ENCODE measurements at places on chromosomes 5 and 9.

- no peak for ATAC-seq
Measured at GRCh38 chr5:151005187-151005949, 15.0 kb upstream of the GPX3 start.

- ATAC-seq, result no peak
Measured at GRCh38 chr5:53194086-53194485, 84.5 kb upstream of the MOCS2 start.

DNA sequence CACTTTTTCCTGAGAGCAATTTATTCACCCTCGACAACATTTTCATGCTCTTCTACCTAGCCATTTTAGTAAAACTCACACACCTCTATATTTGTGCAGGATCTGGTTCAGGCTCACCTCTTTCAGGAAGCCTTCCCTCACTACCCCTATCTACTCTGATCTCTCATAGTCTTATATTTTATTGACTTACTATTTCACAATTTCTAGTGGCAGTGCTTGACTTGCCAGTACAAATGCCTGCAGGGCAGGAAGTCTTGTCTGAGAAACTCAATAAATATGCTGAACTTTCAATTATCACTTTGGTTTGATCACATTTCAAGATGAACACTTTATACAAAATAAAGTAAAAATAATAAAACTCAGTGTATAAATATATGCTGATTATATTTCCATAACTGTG lies 226.8 kb downstream of the CETN3 start:
- no peak for ATAC-seq

GRCh38 chr5:134451936-134452505 lies 40.3 kb upstream of the CDKN2AIPNL start:
- ATAC-seq, result peak; percentile 96

- ATAC-seq, result no peak
Measured at GRCh38 chr5:68739752-68740151, 354.1 kb upstream of the SLC30A5 start.

DNA sequence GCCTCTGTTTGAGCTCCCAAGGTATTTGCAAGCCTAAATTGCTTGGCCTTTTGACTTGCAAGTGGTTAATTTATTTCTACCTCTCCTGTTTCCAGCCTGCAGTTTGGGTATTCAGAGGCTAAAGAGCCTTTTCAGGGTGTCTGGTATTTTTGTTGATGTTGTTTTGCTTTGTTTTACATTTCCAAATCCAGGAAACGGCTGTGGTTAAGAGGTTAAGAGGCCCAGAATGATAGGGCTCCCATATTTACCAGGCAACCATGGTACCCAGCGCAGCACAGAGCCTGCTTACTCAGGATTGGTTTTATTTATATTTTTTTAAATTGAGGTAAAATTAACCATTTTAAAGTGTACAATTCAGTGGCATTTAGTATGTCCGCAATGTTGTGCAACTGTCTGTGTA lies 92.1 kb downstream of the PDZD2 start:
- no peak for ATAC-seq

DNA sequence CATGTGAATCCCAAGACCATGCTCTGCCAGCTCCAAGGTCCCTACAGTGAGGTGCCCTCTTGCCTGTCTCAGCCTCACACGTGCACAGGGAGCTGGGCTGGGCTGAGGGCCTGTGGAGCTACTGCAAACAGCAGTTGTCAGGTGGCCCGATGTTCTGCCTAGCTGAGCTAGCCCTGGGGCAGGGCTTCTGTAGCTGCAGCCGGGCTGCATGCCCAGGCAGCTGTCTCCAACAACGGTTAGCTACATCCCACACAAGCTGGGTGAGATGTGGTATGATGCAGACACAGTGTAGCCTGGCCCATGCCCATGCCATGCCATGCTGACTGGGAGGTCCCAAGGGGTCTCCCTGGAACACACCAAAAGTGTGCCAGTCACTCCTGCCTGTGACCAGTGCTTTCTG lies 62.0 kb downstream of the MACROH2A1 start:
- no peak for ATAC-seq

DNA sequence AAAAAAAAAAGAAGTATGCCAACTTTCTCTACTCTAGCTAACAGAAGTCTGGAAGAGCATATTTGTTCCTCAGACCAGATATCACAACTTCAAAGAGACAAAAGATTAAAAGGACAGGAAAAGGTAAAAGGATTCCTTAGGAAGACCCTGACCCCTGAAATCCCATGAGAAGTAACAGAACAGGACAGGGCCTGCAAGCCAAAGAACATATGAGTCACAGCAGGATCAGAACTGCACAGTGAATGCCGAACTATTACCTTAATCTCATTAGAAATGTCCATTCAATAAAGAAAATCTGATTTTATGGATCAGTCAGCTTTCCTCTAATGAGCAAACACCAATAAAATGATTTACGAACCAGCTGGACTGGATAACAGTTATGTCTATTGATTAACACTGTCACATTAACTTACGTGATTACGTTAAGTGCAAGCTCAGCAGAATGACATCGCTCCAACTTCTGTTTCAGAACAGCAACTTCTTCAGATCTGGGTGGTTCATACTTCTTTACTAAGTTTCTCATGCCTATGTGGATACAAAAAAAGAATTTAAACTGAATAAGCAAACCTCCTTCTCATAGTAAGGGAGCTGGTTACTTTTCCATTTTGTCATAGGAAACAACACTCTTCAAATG lies 13.6 kb downstream of the CCNH start:
- ATAC-seq, result no peak

- no peak for ATAC-seq
Measured at GRCh38 chr5:124053340-124053739, 541.4 kb downstream of the CSNK1G3 start.

DNA sequence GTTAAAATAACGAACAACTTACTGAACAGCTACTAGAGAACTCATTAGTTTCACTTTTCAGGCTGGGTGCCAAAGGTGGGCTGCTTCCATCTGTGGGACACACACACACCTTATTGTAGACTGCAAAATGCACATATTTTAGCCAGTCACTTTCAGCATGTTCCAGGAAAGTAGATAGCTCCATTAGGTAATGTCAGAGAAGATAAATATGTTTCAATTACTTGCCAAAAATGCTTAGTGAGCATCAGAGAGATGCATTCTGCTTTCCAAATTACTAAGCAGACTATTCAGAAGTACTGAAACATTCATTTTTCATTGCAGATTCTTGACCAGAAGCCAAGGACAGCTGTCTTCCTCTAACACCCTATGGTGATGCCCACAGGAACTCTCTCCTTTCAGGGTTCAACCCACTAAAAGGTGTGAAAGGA lies 56.2 kb upstream of the APC start:
- no peak for ATAC-seq

- ATAC-seq, result no peak
Measured at GRCh38 chr9:98538203-98538602, 170.5 kb downstream of the GABBR2 start.

DNA sequence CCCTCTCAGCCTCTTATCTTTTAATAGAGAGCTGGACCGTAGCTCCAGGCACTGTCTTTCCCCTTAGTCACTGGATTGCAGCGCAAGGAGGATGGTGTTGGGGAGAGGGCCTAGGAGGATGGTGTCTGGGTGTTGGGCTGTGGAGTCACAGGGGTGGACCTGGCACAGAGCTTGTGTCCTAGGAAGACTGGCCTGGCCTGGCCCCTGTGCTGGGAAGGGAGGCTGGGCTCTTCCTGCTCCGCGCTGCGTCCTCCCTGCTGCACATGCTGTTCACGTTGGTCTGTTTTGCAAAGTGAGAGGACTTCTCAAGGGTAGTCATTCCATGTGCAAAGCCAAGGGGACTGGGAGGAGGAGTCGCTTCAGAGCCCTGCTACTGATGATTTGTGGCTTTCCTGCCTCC lies 123.9 kb downstream of the EHMT1 start:
- ATAC-seq, result no peak

GRCh38 chr5:135489466-135490244 lies 37.5 kb upstream of the TIFAB start:
- ATAC-seq, result peak; percentile 24

DNA sequence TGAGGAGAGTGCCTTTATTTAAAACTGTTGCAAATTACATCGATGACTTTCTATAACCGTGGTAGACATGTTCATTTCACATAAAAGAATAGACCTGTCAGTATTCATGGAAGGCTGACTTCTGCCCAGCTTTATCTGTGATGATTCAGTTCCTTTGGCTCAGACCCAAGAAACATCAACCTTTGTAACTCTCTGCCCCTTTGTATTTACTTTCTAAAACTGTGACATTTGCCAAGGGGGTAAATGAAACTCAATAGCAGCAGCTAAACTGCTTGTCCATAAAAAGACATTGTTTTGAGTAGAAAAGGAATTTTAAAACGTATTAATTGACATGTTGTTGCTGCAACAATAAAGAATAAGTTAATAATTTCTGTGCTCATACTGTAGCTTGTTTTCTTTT lies 137.8 kb upstream of the ANKH start:
- peak; percentile 63 for ATAC-seq

- ATAC-seq, result no peak
Measured at GRCh38 chr5:171432583-171433351, 13.3 kb downstream of the FGF18 start.

DNA sequence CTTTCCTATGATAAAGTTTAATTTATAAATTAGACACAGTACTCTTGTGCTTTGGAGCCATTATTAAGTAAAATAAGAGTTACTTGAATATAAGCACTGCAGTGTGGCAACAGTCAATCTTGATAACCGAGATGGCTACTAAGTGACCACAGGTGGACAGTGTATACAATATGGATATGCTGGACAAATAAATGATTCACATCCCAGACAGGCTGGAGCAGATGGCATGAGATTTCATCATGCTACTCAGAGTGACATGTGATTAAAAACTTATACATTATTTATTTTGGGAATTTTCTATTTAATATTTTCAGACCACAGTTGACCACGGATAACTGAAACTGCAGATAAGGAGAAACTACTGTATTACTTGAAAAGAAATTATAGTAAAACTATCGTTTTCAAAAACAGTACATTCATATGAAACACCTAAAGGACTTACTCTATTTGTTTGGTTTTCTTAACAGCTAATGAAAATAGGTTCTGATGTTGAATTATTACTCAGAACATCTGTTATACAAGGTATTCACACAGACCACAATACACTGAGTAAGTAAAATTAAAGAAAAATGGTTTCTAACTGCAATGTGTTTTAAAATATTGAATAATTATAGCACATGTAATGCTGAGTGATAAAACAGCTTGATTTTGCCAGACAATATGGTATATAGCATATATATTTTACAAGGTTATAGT lies 16.0 kb downstream of the LYRM7 start:
- ATAC-seq, result peak; percentile 36

DNA sequence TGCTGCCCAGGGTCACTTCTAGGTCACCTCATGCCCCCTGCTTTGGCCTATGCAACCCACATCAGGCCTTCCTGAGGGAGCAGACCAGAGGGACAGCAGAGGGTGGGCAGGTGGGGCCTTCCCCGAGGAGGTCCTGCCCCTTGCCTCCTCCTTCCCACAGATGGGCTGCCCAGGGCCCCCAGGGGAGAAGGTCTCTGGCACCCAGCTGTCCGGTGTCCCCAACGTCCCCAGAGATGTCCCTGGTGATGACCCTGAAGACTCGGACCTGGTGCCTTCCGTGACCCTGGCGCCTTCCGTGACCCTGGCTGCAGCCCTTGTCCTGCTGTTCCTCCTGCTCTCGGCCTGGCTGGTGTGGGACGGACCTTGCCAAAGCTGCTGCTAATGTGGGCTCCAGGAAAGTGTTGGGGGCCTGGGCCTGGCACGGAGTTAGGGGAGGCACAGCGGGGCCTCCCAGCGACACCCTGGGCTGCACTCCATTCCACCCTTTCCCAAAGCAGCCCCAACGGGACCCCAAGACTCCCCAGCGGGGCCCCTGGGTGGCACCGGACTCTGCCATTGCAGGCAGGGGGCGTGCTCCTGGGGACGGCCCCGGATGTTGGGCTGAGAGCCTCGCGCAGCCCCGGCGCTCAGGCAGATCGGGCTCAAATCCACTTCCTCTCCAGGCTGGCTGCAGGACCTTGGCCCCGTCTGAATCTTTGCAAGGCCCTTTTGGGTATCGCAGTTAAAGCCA lies 6.8 kb upstream of the SLC2A6 start:
- peak; percentile 67 for ATAC-seq

DNA sequence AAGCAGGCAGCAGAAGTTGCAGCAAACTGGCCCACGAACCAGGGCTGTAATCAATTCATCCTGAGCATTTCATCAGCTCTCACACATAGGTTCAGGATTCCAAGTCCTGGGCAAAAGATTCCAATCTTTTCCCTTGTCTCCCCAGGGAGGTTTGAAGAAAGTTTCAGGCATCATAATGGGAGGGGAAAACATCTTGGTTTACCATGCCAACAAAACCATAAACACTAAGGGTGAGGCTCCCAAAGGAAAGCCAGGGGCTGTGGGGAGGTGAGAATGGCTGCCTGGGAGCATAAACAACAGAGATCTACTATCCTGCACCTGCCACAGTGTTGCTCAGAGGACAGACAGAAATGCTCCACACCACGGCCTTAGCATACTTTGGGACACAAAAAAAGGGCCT lies 94.6 kb downstream of the SH3TC2 start:
- ATAC-seq, result no peak

DNA sequence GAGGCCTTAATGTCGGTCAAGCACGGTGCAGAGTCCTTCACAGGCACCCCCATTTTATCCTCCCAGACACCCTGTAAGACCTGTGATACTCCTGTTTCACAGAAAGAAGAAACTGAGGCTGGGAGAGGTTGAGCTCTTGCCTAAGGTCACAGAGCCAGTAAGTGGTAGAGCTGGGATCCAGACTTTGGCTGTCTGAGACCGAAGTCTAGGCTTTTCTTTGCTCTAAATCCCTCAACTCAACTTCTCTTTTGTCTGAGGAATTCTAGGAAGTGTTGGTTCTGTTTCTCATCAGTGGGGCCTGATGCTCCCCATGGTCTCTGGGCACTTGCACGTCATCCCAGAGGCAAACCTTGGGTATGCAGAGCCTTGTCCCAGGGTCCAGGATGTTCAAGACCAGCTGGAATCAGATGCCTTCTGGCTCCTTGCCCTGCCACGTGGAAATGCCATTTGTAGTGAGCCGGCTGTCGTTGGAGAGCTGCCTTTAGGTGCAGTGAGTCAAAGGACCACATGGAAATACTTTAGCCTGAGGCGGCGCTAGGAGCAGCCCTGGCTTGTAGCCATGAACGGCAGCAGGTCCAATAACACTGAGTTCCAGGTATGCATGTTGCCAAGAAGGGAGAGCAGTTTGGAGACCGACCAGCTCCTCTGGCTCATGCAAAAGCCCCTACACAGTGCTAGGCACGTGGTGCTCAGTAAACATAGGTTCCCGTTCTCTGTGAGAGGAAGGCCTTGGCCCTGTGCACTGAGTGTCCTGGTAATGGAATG lies 9.2 kb downstream of the DCANP1 start:
- ATAC-seq, result peak; percentile 78

- ATAC-seq, result no peak
Measured at GRCh38 chr9:128986671-128987070, 39.2 kb downstream of the NUP188 start.

DNA sequence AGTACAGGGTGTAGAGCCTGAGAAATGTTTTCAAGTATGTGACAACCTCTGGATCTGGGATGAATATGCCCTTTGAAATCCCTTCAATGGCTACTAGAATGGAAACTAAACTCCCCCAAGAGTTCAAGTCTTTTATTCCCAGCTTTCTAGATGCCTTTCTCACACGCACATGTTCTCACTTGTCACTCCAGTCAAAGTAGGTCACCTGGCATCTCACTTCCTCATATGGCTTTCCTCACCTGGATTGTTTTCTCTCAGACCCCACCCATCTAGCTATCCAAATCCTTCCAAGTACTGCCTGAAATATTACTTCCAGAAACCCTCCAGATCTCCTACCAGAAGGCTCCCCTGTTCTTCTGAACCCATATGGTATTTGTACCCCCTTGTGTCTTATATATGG lies 615.4 kb upstream of the KLF4 start:
- ATAC-seq, result no peak
